NCI-H1417 treated with DMSO at 0.1 percent for 48 hours (cell line): ENCODE measurements at places on chromosomes 6 and 20.

DNA sequence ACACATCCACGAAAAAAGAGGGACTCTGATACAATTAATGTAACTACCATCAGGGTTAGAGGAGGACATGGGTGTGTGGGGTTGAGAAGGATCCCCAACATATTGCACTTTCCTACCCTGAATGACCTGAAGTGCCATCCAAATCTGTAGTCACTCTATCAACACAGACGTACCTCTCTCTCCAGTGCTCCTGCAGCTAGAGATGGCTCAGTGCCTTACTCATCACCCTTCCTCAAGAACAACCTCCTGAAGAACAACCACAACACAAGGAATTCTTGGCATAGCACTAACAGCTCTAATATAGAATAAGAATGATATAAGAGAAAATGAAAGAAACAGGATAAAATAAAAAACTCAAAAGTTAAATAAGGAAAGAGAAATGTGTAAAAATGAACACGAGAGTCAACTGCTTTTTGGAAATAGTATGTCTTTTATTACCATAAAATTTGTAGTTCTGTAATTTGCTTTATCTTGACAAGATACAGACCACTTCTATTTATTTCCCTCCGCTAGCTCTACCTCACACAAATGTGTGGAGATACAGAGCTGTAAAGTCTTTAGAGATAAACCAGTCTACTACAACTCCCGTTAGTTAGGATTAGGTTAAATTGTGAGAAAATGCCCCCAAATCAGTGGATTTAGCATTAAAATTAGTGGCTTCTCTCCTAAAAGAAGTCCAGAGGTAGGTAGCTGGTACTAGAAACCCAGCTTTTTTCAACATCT lies 63.9 kb downstream of the REV3L start:
- DNase-seq: no peak

- no peak for DNase-seq
Observed at GRCh38 chr6:47567586-47567985, 90.0 kb downstream of the CD2AP start.

DNA sequence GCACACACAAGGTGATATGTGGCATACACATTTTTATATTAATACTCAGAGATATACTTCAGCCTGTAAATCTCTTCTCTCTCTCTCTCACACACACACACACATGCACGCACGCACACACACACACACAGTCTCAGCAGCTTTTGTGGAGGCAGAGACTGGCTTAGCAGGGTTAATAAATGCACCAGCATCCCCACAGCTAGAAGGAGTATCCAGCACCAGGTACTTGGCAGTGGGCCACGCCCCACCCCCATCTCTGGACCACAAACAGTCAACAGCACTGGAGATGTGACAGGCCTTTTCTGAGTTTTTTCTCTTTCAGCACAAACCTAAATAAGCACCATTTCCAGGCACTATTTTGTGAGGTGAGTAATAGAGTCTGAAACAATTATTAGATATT lies 47.3 kb upstream of the LRFN2 start:
- no peak for DNase-seq

GRCh38 chr6:123821112-123821511 lies 17.4 kb downstream of the NKAIN2 start:
- DNase-seq: no peak

- no peak for DNase-seq
Observed at GRCh38 chr20:57707320-57707719, 2.5 kb downstream of the PMEPA1 start.

GRCh38 chr6:113288409-113288808 lies 568.7 kb upstream of the MARCKS start:
- DNase-seq: no peak

DNA sequence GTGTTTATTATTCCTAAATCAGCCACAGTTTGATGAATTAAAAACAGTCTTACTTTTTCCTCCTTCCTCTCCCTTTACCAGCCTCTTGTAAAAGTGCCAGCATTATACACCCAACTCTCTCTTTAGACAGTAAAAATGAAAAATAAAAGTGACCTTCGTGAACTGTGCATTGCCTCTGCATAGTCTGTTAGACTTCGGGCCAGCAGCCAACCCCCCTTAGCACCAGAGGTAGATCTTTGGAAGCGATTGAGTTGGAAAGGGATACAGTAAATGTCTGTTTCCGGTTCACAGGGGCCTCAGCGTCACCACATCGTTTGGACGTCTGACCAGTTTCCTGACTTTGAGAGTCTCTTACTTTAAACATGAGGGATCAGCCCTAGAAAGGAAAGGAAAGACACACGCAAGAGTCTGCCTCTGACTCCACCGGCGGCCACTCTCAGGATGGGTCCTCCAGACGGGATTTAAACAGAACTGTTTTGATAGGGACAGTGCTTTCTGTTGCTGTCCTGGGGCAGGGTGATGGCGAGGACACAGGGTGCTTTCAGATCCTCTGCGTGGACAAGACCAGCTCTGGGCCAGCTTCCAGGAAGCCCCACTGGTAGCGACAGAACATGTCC lies 206.6 kb upstream of the PREP start:
- DNase-seq: no peak

GRCh38 chr6:158040804-158041347 lies 59.2 kb downstream of the SYNJ2 start:
- no peak for DNase-seq

- DNase-seq: no peak
Observed at GRCh38 chr20:36573103-36573797, at the start of gene TGIF2. Gene TGIF2, plus strand, starts transcription at chr20:36573597. Its CDS starts 5,178 bp downstream, at chr20:36578775.

DNA sequence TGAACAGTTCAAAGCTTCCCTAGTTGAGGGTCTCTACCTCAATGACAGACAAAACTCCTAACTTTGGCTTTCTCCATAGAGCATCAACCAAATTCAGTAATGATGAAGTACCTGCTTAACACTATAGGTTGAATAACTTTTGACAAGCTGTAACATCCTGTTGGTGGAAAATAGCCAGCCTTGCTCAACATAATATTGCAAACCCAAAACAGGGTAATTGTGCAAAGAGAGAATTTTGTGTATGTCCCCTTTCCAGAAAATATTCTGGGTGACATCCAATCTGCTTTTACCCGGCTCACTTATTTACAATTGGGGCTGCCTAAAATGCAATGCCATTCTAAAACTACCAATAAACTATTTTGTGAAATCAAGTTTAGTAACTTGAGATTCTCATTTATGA lies 72.8 kb downstream of the ATXN1 start:
- no peak for DNase-seq

GRCh38 chr6:151063352-151063751 lies 176.4 kb upstream of the AKAP12 start:
- no peak for DNase-seq

GRCh38 chr6:160013987-160014868 lies 45.3 kb downstream of the IGF2R start:
- peak; percentile 17 for DNase-seq

- no peak for DNase-seq
Observed at GRCh38 chr20:62639765-62640164, 2.5 kb upstream of the SLCO4A1 start.

- no peak for DNase-seq
Observed at GRCh38 chr20:56420028-56420427, 8.0 kb downstream of the CASS4 start.

GRCh38 chr6:161498359-161498758 lies 224.5 kb upstream of the AGPAT4 start:
- no peak for DNase-seq

GRCh38 chr20:16637797-16638196 lies 64.5 kb upstream of the KIF16B start:
- no peak for DNase-seq

DNA sequence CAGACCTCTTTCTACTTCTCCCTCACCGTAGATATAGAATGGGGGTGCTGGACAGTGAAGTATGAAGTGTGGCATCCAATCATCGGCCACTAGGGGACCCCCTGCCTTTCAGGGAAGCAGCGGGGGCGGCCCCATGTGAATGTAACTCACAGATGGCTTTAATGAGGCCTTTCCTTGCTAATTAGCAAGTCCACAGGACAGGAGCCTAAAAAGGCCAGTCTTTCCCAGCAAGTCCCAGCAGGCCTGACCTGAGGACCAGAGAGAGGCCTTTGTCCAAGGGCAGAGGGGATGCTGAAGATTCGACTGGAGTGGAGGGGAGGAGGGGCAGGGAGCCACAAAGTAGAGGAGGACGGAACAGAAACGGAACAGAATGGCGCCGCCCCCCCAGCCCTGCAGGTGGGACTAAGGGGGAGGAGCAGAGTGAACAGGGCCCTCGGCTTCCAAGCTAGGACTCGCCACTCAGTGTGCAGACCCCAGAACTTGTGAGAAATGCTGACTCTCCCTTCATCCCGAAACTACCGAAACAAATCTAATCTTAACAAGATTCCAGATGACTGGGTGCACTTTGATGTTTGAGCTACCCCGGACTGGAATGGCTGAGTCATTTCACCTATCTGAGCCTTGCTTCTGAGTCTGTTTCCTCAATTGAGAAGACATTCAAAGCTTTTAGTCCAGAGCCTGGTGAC lies 5.8 kb downstream of the C6orf132 start:
- no peak for DNase-seq

DNA sequence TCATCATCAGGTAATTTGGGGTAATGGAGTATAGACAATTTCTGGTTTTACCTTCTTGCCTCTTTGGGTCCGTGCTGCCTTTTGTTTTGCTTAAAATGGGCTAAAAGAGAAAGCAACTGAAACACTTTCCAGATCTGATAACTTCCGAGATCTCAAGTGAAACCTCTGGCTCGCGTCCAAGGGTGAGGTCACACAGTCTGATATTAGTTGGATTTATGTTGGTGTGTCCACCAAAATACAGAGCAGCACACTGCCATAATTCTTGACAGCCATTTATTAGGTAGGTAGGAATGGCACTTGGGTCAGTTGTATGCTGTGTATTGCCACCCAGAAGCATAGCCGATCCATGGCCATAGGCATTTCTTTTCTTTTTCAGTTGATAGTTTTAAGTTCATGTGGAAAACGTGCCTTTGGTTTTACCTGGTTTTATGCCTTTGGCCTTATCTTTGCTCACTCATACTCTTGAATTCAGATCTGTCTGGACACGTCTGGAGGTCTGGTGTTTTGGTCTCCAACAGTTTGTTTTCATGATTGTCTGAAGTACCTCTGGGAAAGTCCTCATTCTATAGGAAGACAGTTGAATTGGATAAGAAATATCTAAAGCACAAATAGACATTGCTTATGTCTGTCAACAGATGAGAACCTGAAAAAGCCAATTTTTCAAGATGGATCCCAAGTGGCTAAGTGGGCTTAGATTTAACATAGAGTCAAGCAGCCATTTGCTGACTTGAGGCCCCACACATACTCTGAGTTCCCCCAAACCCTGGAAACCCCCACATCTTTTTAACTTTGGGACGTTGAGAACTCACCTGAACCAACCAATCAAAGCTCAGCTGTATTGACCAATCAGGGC lies 320.8 kb downstream of the SOX4 start:
- DNase-seq: no peak

DNA sequence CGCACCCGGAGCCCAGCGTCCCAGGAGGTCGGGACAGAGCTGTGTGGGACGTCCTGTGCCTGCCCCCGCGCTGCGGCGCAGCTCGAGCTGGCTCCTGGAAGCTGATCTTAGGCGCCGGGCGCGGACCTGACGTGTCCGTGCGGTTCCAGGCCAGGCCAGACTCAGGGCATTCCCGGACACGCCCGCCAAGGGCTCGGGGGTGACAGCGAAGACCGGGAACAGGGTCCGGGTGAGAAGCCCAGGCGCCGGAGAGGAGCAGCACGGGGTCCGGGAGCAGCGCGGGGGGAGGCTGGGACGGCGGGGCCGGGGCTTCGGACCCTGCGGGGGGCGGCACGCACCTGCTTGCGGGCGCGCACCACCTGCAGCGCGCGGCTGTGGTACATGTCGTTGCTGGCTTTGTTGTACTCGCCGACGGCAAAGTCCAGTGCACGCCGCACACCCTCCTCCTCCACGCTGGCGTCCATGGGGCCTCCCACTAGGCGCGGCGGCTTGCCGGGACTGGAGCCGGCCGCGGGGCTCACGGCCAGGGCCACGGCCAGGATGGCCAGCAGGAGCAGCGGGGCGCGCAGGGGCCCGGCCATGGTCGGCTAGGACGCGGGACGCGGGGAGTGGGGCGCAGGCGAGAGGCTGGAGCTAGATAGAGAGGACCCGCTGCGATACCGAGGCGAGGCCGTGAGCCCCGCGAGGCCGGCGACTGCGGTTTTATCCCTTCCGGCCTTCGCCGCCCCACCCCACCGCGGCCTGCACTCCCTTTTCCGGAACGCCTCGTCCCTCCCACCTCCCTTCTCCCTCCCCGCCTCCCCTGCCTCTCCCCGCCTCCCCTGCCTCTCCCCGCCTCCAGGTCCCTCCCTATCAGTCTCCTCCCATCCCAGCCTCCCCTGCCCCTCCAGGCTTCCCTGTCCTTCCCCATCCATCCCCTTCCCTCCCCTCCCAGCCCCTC lies at the start of gene CST3:
Gene CST3 (minus strand): TSS at position 674 of the 940 bp plus-strand sequence. CDS start 93 bp downstream, at position 581.
- DNase-seq: peak; percentile 63

DNA sequence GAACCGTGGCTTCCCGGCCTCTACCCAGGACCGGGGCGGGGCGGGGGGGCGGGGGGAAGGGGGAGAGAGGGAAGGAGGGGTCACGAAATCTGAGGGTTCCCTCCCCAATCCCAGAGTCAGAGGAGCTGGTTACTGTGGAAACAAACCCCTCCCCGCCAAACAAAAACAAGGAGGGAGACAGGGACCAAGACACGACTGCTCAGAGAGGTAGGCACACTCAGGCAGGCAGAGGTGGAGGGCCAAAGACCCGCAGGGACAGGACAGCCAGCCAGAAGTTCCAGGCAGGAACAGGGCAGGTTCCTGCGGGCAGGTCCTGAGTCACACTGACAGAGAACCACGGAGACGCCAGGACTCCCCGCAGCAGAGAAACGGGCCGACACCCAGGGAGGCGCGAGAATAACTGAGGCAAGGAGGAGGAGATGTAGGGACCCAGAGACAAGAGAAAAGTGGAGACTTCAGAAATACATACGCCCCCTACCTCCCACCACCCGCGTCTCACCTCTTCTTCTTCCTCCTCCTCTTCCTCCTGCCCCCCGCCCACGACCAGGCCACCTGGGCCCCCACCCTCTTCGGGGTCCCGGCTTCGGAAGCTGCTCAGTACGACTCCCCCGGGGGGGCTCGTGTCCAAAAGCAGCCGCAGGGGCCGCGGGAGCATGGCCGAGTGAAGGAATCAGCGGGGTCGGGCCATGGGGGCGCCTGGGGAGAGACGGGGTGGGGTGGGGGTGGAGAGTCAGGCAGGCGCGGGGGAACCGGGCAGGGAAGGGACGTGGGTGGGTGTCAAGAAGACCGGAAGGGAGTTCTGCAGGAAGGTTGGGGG lies 578 bp downstream of the RGL2 start:
- no peak for DNase-seq

- DNase-seq: no peak
Observed at GRCh38 chr6:43481075-43481474, 3.7 kb downstream of the TJAP1 start.

- no peak for DNase-seq
Observed at GRCh38 chr6:22254886-22255285, 42.0 kb downstream of the PRL start.

- no peak for DNase-seq
Observed at GRCh38 chr20:53413186-53413631, 180.4 kb downstream of the ZNF217 start.

GRCh38 chr6:138691595-138692057 lies 81.9 kb upstream of the CCDC28A start:
- DNase-seq: no peak

DNA sequence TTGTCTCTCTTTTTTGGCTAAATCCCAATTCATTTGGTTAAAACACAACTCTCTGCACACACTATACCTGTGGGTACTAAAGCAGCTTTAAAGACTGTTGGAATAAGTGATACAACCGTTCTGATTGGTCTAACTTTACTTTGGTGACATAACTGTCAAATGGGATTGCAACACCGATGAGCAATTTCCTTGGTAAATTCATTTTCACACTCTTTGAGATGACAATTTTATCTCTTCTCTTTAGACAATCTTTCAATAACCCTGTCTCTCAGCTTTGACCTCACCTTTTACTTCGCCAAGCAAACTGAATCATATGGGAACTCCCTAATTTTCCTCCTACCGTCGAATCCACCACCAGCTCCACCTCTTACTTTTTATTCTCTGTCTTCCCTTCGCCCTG lies 60.8 kb downstream of the ECT2L start:
- DNase-seq: no peak
